ENCODE measurements at places on chromosomes 2 and 18.

GRCh38 chr18:63067939-63068338 is 251.6 kb downstream of the BCL2 start:
- DNase-seq, result no peak

DNA sequence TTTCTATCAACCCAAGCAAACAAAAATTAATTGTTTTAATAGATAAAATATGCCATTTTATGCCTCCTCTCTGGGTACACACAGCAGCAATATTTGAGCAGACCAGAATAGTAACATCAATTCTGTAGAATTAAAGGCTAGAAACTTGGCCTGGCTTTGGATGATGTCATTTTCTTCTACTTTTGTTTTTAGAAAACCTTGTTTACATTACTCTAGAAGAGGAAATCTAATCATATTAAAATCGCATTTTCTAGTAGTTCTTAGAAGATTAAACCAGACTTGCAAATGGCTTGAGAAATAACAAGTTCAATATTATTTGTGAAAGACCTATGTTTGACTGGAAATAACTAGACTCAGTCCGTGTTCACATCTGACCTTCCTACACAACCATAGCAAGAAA is 102.3 kb upstream of the RFX8 start:
- DNase-seq, result no peak

GRCh38 chr2:234399451-234400246 is 97.2 kb downstream of the ARL4C start:
- no peak for DNase-seq

DNA sequence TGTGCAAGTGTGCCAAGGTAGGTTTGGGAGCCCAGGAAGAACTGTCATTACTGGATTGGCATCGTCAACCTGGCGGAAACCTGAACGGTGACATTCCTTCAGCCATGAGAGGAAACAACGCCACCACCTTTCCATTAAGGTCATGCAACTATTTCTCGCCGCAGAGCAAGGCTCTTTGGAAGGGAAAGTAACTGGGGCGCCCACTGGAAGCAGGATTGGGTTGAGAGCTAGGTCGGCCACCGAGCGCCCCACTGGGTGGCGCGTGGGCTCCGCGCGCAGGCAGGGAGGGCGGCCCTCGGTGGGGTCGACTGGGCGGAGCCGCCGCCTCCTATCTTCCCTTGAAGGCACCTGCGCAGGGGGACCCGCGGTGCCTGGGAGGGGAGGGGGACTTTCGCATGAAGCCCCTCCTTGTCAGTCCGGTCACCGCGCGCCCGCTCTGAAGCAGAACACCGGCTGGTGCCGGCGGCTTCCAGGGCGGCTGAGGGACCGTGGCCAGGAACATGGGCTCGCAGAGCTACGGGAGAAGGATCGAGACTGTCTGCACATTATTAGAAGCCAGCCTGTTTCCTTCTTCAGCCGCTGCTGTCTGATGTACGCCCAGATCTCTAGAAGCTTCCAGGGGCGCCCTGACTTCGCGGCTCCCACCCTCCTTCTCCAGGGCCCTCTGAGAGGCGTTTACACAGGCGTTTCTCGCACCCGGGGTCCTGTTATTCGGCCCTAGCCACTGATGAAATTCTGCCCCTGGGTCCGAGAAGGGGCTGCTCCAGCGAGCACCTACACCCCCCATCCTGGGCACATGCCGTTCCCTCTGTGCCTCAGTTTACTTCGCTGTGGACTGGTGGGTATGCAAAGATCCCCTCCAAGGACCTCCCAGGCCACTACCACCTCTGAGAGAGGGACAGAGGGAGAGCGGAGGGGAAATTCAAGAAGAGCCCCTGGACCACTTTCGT is 27.3 kb upstream of the MAL start:
- no peak for DNase-seq

- DNase-seq, result no peak
These were observed 166.6 kb downstream of the RNF144A start for GRCh38 chr2:7083580-7084509.

DNA sequence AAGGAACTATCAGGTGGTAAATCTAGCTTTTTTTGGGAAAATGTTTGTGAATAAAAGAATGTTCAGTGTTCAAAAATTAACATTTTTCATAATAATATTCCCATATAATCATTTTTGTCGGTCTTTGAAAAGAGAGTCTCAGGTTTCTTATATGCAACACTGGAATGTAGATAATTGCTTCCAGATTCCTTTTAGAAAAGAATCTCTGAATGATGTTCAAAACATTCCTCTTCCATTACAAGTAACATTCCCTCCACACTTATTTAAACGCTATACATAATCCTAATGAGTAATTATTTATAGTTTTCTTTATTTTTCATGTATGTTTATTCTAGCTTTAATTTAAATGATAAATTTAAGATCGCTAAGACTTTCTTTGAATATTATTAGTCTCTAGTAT is 7.0 kb downstream of the ZSWIM2 start:
- DNase-seq, result no peak

DNA sequence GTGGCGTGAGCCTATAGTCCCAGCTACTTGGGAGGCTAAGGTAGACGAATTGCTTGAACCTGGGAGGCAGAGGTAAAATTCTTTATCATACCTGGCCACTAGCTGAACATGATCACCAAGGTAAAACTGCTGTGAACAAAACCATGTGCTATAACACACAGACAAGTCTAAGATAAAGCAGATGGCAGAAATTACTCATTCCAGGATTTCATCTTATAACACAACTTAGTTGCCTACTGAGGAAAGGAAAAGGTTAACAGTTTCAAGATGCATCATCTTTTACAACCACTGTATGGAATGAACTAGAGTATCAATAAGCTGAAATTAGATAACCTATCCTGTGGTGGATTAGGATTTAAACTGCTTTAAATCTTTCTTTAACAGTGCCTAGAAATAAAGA is 8.3 kb downstream of the ARL5A start:
- no peak for DNase-seq

GRCh38 chr2:79831961-79832360 is 319.1 kb downstream of the CTNNA2 start:
- DNase-seq, result no peak

DNA sequence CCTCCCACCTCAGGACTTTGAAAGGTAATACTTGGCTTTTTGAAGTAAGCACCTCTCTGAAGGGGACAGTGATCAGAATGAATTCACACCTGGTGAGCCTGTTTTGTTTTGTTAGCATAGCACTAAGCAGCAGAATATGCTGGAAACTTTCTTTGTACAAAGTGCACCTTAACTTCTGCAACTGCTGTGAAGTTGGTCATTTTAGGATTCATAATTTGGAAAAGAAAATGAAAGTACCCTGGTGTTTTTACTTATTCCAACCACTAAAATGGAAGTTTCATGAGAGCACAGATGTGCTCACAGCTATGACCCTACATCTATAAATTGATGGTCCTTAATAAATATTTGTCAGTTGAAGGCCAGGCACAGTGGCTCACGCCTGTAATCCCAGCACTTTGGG is 257.8 kb upstream of the STON1 start:
- no peak for DNase-seq

DNA sequence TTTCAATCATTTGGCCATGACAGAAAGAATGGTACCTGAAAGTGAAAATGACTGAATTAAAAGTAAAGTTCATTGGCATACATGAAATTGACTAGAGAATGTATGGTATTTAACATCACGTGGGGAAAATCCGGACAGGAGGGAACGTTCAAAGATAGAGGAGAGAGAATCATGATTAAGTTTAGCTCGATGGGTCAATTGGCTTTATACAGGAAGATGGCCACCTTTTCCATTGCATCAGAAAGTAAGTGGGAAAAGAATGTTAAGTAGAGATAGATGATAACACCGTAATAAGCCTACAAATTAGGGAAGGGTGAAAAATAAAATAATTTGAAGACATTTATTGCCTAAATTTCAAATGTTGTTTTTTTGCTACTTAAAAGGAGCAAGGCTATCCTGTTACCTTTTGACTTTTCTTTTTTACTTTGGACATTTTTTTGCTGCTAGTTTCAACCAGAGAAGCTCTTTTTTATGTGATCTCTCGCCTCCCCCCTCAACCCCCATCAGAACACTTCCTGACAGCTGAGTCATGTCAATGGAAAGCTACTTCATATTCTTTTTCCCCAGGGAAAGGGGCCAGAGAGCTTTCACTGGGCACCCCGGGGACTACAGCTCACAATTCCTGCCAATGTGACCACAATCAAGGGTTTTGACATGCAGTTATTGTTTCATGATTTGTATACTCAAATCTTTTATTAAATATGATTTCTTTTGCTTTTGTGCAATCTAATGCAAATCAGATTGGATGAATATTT is 767 bp upstream of the CCDC102B start:
- DNase-seq, result no peak

DNA sequence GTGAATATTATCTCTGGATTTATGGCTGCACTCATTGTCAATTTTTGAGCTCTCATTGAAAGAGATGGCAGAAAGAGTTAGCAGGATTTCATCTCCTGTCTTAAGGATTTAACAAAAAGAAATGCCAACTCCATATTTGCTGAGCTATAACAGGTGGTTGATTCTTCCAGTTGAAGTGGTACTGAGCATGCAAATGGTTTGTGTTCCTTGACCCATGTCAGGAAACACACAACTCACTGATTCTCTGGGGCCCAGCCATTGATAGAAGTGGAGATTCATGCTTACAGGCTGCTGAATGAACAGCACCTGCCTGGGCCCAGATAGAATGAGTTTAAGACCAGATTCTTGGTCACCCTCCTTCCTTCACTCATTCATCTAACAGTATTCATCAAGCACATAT is 128.8 kb downstream of the CERS6 start:
- DNase-seq, result no peak

GRCh38 chr2:8537562-8538155 is 144.2 kb upstream of the ID2 start:
- DNase-seq, result no peak

DNA sequence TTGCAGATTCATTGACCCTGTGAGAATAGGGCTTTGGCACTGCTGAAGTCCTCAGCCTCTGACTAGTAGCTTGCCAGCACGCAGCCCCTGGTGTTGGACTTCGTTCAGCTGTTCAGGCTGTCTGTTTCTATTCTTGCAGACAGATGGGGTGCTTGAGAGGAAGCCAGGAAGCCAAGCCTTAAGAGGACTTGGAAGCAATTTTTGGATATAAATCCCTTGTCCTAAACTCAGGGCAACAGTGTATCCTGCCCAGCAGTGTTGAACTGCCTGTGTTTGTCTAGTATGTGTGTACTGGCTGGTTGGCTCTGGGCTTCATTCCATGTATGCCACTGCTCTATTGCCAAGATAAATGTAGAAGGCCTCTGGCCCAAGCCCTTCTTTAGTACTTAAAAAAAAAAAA is 108.6 kb downstream of the COMMD1 start:
- DNase-seq, result no peak

- DNase-seq, result no peak
These were observed 131.1 kb downstream of the CCDC74A start for GRCh38 chr2:131658769-131659131.

DNA sequence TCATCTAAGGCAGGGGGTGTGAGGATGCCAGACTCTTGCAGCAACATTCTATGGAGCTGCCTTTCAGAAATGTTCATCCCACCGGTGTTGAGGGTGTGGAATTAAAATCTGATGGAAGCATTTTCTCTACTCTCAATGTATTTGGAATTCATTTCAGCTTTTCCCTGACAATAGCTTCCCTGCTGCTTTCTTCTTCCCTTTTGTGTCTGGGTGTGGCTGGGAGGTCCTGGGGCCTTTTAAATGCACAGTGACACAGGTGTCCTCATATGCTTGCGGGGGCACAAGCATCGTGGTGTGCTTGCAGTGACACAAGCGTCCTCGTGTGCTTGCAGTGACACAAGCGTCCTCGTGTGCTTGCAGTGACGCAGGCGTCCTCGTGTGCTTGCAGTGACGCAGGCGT is 43.4 kb upstream of the ASB18 start:
- DNase-seq, result no peak

GRCh38 chr2:22359071-22359672 is 1025.8 kb upstream of the KLHL29 start:
- no peak for DNase-seq

GRCh38 chr18:7068871-7069590 is 48.6 kb downstream of the LAMA1 start:
- no peak for DNase-seq

GRCh38 chr2:176159663-176160250 is 2.6 kb downstream of the HOXD3 start:
- no peak for DNase-seq

GRCh38 chr2:113716291-113716690 is 40.2 kb downstream of the SLC35F5 start:
- DNase-seq, result no peak

GRCh38 chr2:69253611-69254301 is 133.3 kb downstream of the GFPT1 start:
- no peak for DNase-seq

DNA sequence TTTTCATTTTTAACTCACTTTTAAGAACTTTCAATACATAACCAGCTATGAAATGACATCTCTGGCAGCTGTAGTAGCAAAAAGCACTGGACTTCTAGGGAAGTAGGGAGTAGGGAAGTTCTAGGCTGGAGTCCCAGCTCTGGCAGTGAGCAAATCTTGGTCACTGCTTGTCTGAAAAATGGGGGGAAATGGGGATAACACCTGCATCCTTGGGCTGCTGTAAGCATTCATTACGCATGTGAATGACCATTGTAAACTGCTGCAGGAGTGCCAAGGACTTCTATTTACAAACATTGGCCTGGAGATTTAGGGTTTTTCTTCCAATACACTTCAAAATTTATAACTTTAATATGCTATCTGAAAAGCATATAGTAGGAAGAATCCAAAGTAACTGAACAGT is 972 bp upstream of the MPP4 start:
- DNase-seq, result no peak

DNA sequence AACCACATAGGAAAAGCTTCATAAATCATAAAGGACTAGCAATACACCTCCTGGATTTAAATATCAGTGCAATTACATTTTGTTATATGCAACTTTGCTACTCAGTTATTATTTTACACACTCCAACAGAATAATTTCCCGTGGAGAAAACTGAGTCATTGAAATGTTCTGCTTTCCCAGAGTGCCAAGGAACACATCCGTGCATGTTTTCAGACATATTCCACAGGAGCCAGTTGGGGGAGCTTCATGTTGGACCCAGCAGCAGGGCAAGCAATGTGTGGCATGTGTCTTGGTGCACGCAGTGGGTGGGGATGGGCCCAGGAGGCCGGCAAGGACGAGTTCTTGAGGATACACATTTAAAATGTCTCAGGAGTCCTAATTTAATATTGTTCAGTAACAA is 14.4 kb upstream of the SMIM21 start:
- no peak for DNase-seq

GRCh38 chr2:74019516-74019915 is 34.8 kb downstream of the TET3 start:
- no peak for DNase-seq

- no peak for DNase-seq
These were observed 164.1 kb downstream of the GLI2 start for GRCh38 chr2:120899771-120900170.

DNA sequence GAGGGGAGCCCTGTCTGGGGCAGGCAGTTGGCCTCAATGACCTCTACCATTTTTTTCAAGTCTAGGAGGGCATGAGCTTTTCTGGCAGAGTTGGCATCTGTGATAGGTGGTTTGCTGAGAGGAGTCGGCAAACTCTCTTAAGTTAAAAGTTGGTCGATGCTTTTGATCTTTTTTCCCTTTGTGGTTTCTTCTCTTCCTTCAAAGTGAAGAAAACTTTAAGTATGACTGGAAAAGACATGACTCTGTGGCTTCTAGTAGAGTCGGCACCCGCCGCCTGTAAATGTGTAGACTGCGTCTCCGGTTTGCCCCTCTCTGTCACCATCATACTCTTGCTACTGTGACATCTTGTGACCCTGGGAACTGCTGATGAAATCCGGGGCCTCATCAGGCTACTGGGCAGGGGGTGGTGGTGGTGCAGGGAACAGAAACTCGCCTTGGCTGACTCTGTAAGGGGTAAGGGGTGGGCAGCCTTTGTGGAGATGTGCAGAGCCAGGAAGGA is 21.1 kb downstream of the INPP5D start:
- no peak for DNase-seq
